ENCODE measurements at places on chromosomes 7 and 10.

DNA sequence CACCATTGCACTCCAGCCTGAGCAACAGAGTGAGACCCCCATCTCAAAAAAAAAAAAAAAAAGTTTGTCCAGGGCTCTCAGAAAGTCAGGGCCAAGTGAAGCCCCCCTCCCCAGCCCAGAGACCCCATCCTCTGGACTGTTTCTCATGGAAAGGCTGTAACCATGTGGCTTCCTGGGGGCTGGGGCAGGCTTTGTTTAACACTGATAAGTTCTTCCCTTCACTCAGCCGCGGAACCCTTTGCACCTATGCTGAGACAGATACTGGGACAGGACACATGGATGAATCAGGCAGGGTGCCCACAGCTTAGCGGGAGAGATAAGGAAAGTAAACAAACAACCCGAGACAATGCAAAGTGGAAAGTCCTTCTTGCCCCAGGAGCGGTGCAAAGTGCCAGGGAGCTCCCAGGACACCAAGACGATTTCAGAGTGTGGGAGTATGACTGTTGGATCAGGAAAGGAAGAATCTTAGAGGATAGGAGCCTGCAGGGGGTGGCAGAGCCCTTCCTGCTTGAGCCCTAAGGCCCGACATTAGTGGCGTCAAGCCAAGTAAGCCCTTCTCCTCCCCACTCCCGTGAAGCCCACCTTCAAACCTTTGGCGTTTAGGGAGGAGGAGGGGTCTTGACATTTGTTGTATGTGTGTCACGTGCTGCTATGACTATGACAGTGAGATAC is 11.6 kb downstream of the MLXIPL start:
- DNase-seq: no peak

GRCh38 chr7:91347290-91347689 is 83.1 kb downstream of the FZD1 start:
- no peak for DNase-seq

- DNase-seq: no peak
These were observed 130.9 kb upstream of the SP8 start for GRCh38 chr7:20917603-20918002.

DNA sequence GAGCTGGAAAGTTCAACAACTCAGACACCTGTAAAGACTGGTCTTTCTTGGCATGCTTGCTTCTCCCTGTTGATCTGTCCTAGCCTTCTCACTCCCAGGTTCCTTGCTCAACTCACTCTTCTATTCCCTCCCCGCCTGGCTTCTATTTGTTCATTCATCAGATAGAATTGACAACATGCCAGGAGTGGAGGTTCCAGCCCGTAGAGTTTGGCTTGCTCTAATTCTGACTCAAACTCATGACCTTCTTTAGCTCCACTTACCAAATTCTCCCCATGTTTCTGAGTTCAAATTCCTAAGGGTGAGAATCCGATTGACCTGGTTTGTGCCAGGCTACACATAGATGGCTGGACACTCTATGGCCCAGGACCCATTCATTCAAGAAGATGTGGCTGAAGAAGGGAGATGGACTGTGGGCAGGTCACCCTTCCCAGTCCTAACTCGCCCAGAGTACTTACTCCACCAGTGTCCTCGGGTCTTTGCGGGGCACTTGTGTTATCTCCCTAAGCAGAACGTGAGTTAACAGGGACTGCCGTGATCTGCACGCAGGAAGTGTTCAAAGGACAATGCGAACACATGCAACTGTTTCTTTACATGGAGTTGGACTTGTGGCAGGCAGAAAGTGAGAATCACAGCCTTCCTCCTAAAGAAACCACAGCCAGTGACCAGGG is 4.0 kb upstream of the TMEM236 start:
- no peak for DNase-seq

DNA sequence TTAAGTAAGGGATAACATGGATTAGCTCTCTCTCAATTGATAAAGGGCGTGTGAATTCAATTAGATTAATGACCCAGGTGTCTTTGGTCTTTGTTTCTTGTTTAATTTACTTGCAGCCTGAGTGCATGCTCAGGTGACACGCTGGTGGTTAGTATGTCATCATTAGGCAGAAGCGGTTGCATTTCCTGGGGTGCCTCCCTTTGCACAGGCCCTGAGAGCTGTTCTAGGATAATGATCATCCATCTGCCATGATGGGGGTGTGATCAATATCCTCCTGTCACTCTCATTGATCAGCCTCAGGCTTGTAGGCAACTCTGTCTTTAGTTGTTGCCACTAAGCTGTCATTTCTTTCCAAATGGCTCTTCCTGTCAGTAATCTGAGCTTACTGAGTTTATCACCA is 99.6 kb upstream of the NPS start:
- DNase-seq: no peak

All from CD14-positive monocyte (primary cell).